Effector memory CD8-positive, alpha-beta T cell (primary cell): ENCODE measurements at places on chromosomes 12 and 14.
A peak's percentile ranks its signal among the peaks of the same experiment; 100 is the strongest.

DNA sequence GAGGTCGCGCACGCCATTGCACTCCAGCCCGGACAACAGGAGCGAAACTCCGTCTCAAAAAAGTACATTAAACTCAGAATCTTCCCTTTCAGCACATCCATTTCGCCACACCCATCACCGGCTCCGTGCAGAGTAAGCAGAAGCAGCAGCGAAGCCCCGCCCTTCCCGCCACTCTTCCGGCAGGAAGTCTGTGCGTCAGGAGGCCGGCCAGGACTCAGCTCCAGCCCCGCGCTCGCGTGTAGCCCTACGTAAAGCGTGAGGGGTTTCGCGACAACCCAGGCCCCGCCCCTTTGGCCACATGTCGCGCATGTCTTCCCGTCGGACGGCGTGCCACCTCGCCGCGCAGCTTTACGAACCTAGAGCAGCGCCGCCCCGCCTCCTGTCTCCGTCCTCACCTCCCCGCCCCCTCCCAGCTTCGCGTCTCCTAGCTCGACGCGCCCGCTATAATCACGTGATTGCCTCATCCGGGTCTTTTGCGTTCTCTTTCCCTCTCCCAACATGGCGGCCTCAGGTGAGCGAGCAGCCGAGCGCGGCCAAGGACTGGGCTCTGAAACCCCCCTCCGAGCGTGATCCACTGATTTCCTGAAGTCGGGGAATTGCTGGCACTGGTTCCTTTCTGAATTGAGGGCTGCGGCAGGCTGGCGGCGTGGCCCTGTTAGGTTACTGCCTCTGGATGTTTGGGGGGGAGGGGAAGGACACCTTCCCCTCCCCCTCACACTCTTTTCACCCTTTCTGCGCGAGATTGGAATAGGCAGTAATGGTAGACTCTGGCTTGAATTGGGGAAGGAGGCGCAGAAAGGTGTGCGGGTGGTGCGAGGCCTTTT is at the start of gene EIF4B:
EIF4B (plus strand) TSS at position 471 of the 824 bp plus-strand sequence; CDS start at position 499, 28 bp downstream.
- DNase-seq: peak; percentile 98

- no peak for DNase-seq
Observed at GRCh38 chr14:102971836-102972606, 49.6 kb downstream of the AMN start.

GRCh38 chr12:7303230-7303629 is 642 bp upstream of the ACSM4 start:
- no peak for DNase-seq

DNA sequence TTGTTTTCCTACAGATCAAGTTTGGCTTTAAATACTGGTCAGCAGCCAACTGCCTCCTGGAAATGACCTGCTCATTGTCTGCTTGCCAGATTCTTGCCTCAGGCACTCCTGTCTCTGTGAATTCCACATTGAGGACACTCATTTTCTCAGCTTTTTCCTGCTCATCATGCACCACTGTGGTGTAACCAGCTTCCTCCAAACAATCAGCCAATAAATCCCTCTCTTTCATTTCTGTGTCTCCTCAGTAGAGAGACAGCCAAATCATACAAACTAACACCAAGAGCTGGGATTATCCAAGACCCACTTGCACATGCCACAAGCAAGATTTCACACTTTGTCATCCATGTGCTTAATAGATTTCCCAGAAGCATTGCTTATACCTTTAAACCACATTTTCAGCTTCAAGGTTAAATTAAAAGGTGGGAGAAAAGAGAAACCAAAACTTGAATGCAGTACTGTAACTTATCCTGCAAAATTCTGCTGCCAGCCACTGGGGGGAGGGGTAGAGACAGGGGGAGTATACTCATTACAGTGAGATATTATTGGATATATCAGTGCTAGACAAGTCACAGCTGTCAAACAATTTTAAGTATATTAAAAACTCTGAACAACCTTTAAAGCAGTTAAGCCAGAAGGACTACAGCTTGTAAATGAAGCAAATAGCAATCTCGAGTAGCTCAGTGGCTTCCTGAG is 105.0 kb downstream of the PPP2R5E start:
- no peak for DNase-seq

GRCh38 chr12:105025890-105026289 is 39.8 kb downstream of the NOPCHAP1 start:
- DNase-seq: no peak

GRCh38 chr12:15532364-15532977 is 210.2 kb downstream of the PTPRO start:
- DNase-seq: no peak

GRCh38 chr14:61438860-61439765 is 117.7 kb downstream of the PRKCH start:
- DNase-seq: peak; percentile 27

DNA sequence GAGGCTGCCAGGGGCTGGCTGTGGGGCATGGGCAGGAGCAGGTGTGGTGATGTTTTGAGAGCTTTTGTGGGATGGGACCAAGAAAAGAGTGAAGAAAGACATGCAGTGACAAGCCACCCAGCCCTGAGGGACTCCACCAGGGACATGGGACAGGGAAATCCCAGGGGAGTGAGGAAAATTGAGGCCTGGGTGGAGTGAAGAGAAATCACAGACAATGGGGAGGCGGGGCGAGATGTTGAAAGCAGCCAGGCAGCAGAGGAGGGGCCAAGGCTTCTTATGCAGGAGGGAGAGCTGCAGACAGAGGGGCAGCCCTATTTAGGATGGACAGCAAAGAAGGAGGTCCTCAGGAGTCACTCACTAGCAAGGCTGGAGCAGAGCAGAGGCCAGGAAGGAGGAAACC is 4.2 kb upstream of the KRT1 start:
- no peak for DNase-seq

DNA sequence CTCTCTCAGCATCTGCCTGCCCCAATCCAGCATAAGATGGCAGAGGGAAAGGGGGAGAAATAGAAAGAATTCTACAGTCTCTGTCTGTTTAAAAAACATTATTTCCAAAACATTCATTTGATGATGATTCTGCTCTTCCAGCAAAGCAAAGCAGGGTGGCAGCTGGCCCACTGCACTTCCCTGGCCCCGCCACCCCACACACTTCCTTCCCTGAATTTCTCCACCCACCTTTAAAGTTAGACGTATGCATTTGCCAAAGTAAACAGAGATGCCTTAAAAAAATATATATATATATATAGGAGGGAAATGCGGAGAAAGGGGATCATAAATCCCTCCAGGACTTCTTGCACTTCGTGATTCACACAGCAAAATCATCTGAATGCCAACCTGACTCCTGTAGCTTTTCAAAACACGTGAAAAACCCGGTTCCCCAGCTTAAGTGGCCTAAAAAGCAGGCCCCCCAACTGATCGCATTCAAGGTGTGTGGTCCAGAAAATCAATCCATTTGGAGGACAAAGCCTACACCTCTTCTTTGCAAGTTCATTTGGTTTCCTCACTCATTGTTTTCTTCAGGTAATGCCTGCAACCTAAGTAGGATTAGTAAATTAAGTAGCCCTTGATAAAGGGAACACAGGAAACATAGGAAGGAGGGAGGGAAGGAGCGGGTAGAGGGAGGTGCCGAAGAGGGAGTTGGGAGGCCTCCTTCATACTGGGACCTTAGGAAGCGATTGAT is 68.8 kb downstream of the LLPH start:
- no peak for DNase-seq

- DNase-seq: no peak
Observed at GRCh38 chr14:74478996-74479635, 14.0 kb downstream of the NPC2 start.

DNA sequence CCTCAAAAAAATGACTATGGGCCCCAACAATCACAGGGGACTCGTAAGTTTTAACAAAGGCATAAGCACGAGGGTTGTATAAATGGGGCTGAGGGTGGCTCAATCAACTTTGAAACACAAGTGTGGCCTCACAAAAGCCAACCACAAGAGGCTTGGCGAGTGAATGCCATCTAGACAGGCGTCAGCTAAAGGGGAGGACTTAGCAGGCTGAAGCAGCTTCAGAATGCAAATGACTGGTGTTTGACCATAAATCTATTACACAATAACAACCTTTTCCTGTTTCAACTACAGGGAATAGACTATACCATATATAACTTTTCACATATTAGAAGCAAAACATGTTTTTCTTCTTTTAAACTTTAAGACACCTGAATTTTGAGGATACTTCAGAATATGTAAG is 777.9 kb downstream of the FSCB start:
- DNase-seq: no peak

DNA sequence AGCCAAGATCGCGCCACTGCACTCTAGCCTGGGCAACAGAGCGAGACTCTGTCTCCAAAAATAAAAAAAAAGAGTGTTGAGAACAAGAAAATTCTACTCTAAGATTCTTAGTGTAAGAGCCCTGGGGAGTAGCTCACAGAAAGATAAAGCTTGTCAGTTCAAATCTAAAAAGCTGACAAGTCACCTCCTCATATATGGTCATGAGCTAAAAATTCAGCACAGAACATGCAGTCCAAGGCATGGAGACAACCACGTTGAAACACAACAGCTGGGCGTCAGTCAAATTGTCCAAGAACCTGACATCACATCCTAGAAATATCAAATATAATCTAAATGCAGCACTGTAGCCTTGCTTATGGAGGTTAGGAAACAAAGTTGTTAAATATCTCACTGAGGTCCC is 47.8 kb downstream of the CLIP1 start:
- DNase-seq: no peak

DNA sequence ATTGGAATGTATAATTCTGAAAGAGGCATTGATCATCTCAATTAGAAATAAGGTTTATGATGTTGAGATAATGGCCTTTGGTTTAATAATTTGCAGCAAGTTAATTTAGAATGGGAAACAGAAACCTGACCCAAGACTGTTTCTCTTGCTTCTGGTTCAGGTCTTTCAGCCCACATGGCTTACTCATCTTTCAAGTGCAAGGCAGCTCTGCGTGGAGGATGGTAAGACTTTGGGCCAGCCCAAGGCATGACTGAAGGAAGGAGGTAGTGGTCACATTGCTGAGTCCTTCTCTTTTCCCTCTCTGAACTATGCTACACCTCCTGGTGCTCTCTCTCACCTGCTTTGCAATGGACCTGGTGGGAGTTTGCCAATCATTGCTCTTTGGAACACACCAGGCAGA is 98.7 kb downstream of the CAND1 start:
- DNase-seq: no peak

GRCh38 chr12:42683933-42684801 is 94.6 kb upstream of the PRICKLE1 start:
- no peak for DNase-seq

GRCh38 chr12:83841620-83842019 is 1071.0 kb downstream of the SLC6A15 start:
- no peak for DNase-seq

- DNase-seq: no peak
Observed at GRCh38 chr12:77435446-77436091, 370.2 kb upstream of the E2F7 start.

- no peak for DNase-seq
Observed at GRCh38 chr12:80059875-80060274, 39.5 kb upstream of the OTOGL start.

DNA sequence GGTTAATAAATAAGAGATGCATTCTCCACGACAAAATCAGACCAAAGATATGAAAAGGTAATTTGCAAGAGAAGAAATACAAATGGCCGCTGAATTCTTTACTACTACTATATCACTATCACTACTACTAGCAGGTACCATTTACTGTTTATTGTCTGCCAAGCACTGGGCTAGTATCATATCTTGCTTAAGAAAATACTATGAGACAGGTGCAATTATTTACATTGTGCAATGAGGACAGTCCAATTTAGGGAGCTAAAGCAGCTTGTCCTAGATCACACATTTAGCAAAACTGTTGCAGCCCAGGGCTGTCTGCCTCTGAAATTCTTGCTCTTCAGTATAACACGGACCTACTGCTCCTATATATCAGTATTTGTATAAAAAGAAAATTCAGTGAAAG is 52.8 kb downstream of the CRADD start:
- no peak for DNase-seq

DNA sequence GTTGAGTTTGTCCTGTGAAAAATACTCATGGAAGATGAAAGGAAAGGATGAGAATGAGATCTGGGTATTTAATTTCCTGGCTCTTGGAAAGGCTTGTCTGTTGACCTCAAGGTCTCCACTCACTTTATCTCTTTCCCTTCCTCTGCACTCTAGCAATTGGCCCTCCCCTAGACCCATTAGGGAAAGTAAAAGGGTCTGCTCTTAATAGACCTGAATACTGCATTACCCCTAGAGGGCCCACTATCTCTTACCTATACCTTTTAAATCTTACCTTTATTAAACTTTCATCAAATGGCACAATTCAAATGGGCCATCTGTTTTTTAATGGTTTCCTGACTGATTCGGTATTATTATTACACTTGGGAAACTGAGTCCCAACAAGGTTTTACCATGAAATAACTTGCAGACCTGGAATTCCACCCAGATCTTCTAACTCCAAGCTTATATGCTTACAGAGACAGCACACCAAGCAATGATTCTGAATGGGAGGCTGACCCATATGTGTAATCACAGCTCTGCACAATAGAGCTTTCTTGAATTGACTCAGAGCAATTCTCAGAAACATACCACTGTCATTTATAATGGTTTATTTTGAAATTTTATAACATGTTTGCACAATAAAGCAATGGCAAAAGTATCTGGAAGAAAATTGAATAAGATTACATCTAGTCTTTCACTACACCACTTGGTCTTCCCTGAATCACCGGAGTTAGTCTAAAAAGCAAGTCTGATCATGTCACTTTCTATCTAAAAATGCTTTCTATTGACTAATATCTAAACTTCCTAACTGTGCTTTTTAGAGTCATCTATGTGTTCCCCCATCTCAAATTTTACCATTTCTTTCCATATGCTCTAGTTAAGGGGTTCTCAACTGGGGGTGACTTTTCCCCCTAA is 618.5 kb downstream of the NRXN3 start:
- DNase-seq: no peak

DNA sequence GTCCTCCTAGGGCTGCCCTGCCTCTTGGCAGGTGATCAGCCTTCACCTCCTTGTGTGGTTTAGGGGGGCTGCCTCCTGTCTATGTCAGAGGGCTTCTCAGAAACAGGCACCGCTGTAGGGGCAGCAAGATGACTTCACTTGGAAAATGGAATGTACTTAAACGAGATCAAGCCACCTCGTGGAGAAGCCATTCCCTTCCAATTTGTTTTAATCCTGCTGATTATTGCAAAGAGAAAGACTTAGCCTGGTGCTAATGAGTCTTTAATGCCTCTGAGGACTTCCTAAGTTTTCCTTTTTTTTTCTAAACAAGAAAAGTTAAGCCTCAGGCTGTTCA is 62.3 kb upstream of the RFLNA start:
- DNase-seq: no peak

DNA sequence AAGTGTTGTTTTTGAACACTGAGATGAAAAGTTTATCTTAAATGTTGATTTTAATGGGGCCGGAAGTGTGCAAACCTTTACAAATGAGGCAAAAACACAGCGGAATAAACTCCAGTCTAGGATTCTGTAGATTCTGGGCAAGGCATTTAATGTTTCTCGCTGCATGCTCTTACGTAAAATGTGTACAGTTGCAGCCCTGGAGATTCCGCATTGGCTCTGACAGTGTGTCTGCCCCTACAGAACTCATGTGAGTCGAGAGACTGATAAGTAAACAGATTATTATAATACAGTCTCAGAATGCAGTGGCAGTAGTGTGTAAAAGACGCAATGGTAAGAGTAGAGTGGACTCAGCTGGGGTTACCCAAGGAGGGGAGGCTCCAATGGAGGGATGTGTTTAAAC is 33.6 kb downstream of the LRRK2 start:
- no peak for DNase-seq
